ENCODE measurements at places on chromosomes 4 and X. TPM values are rescaled to one million over a fixed set of nuclear protein-coding genes. Genes with fewer than 3 reads are reported as not detected.

Gene POU4F2
- not detected for total RNA-seq

Gene ZRSR2
- total RNA-seq: 6.6 TPM

Gene OTUD4
- 20.0 TPM for total RNA-seq

Gene NPY1R
- total RNA-seq: under 0.01 TPM

Gene ZNF711
- total RNA-seq: 1.0 TPM

Gene YIPF7
- total RNA-seq: not detected

Gene POF1B
- total RNA-seq: not detected

Gene NAP1L2
- total RNA-seq: 3.6 TPM

Gene TMPRSS11D
- total RNA-seq: not detected

Gene GLRA2
- total RNA-seq: not detected

Gene FAM114A1
- total RNA-seq: 270 TPM

Gene TEC
- 1.5 TPM for total RNA-seq

Gene GLRA3
- not detected for total RNA-seq

Gene KIF4A
- 5.6 TPM for total RNA-seq

Gene USP17L17
- total RNA-seq: not detected

Gene HTN1
- not detected for total RNA-seq

Gene GAGE12F
- not detected for total RNA-seq

Gene TLR2
- 0.77 TPM for total RNA-seq

Gene NUDT11
- 7.1 TPM for total RNA-seq

Gene NSUN7
- total RNA-seq: 0.51 TPM

Gene CDS1
- total RNA-seq: 0.26 TPM

Gene CXXC4
- under 0.01 TPM for total RNA-seq

Gene PRSS12
- total RNA-seq: 59.9 TPM

Gene CXCL1
- 2.3 TPM for total RNA-seq

Gene CENPVL1
- not detected for total RNA-seq

Gene RNF150
- total RNA-seq: 0.51 TPM

Gene UGT2B15
- not detected for total RNA-seq

Gene HPGD
- 0.26 TPM for total RNA-seq

Gene HTN3
- total RNA-seq: not detected

Gene HMGN5
- 1.7 TPM for total RNA-seq

Gene PABPC1L2B
- total RNA-seq: not detected

Gene PGRMC1
- total RNA-seq: 201 TPM

Gene GPM6B
- 1.0 TPM for total RNA-seq

Gene RLIM
- total RNA-seq: 57.0 TPM

Gene MOSPD2
- 10.8 TPM for total RNA-seq

Data from fibroblast of lung (primary cell).